ENCODE measurements at places on chromosomes 7 and 10.
A peak's percentile ranks its signal among the peaks of the same experiment; 100 is the strongest.

GRCh38 chr7:140035400-140036223, 27.1 kb downstream of the PARP12 start:
- DNase-seq, result no peak

GRCh38 chr7:139394540-139394939, 34.8 kb downstream of the LUC7L2 start:
- DNase-seq, result no peak

DNA sequence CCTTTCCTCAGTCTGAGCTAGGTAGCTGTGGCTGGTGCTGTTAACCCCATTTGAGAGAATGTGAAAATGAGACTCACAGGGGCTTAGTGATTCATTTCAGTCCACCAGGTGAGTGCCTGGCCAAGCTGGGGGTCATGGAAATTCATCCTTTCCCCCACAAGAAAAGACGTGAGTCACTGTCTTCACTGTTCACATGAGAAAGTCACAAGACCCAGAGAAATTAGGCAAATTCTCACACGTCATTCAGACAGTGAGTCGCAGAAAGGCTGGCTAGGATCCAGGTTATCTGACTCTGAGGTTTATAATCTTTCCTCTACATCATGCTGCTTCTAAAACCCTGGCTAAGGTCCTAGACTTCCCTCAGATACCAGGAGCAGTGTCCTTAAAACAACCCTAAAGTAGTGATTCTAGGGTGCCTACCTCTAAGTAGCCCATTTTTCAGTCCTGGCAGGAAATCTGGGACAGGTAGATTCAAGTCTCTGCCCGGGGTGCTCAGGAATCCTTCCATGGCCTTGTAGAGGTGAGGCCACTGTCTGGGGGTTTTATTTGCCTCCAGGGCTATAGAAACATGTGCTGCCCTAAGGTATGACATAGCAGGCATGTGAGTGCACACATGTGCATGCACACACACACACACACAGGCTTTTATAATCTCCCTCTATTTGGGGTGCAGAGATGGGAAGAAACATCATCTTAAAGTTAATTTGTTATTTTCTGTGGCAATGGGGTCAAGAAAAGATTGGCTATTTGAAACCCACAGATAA, 427.9 kb upstream of the CELF2 start:
- DNase-seq, result no peak

DNA sequence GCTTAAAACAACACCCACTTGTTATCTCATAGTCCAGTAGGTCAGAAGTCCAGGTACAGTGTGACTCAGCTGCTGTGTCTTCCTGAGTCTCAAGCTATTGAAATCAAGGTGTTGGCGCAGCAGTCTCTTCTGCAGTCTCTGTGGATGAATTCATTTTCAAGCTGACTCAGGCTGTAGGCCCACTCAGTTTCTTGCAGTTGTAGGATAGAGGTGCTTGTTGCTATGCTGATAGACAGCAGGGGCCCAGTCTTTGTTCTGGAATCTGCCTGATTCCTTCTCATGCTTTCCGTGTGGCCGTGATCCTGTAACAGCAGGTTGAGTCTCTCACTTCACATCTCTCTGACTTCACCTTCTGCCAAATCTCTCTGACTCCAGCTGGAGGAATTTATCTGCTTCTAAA, 400.4 kb upstream of the POM121L12 start:
- no peak for DNase-seq

DNA sequence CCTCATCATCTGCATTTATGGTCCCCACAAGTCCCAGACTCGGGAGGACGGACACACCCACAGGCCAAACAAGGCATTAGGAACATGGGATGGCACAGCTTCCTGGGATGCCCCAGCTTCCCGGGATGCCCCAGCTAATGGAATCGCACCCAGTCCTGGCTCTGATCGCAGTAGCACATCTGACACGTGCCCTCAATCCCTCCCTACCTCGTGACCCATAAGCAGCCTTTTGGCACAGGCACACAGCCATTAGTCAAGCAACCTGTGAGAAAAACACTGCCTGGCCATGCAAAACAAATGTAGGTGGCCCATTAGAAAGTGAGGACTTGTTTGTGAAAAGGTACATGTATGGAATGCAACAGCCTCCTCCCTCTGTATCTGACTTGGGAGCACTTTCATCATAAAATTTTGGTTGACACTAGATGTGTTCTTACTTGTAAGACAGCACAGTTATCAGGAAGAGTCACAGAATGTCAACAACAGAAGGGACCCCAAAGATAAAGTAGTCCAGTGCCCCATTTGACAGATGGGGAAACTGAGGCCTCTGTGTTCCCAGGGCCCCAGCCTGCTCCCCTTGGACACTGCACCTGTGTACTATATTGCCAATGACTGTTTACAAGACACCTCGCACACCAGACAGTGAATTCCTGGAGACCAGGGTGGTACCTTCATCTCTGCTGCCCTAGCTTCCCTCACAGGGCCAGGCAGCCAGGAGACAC, 34.4 kb downstream of the DLG5 start:
- no peak for DNase-seq

DNA sequence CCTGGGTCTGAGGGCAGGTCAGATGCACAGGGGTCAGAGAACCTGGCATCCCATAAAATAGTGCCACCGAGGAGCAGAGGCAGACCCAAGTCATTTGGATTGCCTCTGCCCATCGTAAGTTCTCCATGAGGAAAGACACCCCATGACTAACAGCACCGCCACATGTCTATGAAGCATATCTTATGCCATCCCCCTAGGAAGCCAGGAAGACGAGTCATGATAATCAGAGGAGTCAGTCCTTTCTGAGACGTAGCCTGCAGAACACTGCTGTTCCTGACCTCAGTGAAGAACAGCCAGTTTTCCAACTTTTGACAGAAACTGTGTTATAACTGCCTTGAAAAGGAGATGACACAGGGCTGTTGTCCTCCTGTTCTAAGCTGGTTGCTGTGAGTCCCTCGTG, 51.2 kb downstream of the INSYN2A start:
- no peak for DNase-seq

DNA sequence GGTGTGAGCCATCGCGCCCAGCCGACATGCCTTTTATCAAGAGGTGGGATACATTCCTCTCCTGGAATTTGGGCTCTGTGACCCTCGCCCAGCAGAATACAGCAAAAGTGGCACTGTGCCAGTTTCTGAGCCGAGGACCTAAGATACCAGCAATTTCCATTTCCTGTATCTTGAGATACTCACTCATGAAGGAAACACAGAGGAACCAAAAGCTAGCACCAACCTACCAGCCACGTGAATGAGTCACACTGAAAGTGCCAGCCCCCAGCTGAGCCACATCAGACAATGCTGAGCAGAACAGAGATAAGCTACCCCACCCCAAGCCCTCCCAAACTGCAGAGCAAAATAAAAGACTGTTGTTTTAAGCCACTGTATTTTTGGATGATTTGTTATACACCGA, 56.3 kb downstream of the CACUL1 start:
- peak; percentile 61 for DNase-seq

DNA sequence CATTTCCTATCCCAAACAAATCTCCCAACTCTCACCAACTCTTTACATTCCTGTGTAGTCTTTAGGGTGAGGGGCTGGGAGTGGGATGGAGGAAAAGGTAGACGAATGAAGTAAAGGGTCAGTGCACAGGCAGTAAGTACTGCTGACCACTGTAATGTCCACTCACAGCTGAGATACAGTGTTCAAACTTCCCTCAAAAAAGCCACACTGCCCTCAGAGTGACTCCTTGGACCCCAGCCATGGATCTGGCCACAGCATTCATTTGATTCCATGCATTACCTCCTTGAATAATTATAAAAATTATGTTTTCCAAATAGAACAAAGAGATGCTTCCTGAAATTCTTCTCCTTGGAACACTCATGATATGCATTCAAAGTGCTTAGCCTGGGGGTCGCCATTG, 19.8 kb upstream of the HIPK2 start:
- no peak for DNase-seq

DNA sequence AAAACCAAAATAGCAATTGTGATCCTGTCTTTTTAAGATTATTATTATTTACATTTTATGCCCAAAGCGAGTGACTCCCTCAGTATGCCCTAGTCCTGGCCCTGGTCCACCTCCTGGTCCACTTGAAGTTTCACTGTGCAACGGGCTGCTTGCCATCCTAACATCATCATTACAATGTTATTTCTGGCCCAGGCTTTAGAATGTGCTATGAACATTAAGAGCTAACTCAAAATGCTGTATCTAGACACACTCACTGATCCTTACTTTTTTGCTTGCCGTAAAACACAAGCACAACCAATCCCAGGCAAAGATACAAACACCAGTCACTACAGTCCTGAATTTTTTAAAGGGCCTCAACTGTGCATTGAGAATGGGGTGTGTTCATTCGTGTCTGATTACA, 38.4 kb downstream of the RHOBTB1 start:
- DNase-seq, result no peak

GRCh38 chr10:61951144-61951483, 49.6 kb downstream of the ARID5B start:
- DNase-seq, result no peak

DNA sequence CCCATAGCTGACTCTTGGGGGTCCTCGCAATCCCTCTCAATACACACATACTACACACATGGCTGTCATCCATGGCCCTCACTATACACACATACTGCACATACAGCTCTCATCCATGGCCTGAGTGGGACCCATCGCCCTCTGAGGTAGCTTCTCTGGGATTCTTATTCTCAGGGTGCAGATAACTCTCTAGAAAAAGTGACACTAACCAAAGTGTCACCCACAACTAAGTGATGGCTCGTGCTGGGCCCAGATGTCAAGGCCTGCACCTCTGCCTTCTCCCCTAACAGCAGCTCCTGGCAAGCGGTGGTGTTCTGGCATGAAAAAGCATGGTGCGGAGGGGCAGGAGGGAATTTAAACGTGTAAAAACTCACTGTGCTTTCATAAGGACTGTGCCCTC, 62.7 kb upstream of the ZPBP start:
- DNase-seq, result no peak

- no peak for DNase-seq
These were observed 359.5 kb upstream of the ANKRD30A start for GRCh38 chr10:36765782-36766414.

- no peak for DNase-seq
These were observed 88.9 kb upstream of the SEC61G start for GRCh38 chr7:54847921-54848320.

- DNase-seq, result no peak
These were observed 20.6 kb downstream of the KIN start for GRCh38 chr10:7767209-7767608.

DNA sequence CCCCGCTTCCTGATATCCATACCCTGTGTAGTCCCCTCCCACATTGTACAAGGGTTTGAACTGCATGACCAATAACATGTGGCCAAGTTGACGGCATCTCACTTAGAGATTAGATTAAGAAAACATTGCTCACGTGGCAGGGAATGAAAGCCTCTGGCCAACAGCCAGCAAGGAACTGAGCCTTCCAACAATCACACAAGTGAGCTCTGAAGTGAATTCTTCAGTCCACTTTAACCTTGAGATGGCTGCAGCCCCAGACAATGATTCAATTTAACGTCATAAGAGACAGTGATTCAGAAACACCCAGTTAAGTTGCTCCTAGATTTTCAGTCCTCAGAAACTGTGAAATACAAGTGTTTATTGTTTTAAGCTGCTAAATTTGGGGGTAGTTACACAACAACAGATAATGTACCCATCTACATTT, 165.9 kb upstream of the PLXNA4 start:
- DNase-seq, result no peak

DNA sequence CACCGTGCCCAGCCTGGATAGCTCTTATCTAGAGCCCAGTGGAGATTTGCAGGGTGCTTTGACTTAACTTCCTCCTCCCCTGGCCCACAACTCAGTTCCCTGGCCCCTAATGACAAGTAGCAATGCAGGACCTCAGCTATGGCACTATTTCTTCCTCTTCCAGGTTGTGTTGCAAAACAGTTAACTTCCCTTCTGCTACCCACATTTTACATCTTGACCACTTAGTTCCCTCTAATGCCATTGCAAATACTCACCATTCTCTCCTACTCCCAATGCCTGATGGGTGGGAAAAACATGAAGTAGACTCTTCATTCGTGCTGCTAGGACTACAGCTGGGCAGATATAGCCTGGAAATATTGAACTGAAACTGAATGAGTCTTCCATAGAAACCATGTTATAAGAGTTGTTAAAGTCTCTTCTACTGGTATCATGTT, 39.1 kb upstream of the FGL2 start:
- DNase-seq, result no peak

GRCh38 chr7:78959477-78959876, 494.0 kb downstream of the MAGI2 start:
- no peak for DNase-seq

- DNase-seq, result no peak
These were observed 81.8 kb downstream of the NT5C2 start for GRCh38 chr10:103111031-103111917.

DNA sequence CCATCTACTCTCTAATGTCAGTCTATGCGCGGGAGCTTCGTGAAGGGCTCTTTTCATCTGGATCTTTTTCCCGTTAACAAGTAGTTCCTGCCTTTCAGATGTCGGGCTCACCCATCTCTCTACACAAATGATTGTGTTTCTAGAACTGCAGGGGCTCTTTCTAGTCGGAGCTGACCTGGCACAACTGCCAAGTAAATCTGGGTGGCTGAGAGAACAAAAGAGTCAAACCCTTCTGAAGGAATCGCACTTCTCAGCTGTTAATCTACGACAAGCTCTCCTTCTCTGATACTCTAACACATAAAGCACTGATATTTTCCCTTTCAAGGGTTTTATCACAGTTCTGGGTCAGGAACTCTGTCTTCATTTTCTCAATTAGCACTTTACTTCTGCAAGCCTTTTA, 144.7 kb downstream of the NRP1 start:
- DNase-seq, result no peak

DNA sequence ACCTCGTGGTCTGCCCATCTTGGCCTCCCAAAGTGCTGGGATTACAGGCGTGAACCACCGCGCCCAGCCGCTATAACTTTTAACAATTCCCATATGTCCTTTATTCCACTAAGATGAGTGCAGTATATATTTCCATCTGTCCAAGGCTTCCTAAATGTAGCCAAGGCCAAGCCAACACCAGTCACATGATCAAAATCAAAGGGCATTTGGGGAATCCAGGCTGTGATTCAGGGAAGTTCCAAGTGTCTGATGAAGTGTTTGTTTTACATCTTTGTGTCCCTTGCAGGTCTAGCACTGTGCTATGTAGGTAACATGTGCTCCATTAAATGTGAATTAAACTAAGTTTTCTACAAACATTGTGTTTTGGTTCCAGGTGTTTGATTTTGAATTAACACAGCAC, 20.8 kb downstream of the AKR1E2 start:
- DNase-seq, result no peak

DNA sequence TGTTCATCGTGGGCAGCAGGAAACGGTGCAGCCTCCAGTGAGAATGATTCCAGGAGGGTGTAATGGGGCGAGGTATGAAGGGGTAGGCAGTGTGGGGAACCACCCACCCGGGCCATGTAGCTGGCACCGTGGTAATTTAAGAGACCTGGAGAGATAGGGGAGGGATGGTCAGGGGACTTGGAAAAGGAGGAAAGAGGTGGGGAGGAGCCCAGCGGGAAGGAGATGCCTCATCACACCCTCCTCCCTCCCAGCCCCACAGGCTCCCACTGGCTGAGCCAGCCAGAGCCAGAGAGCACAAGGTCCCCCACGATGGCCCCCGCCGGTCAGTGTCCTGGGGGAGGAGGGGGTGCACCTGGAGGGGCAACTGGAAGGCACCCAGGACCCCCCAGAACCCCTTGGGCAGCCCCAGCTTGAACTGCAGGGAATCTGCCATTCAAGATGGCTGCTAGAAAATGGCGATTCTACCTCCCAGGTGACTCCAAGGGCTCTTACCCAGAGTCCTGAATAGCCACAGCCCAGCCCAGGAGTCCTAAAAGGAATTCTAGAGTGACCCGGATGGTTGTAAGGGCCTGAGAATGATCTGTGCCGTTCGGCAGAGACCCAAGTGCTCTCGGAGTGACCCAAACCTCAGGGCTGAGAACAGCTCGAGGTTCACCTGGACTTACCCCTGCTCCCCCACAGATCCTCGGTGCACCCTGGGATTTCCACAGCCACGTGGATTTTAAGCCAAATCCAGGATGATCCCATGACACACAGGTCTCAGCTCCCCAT, 28.8 kb downstream of the CALML3 start:
- DNase-seq, result no peak

All from stimulated activated CD8-positive, alpha-beta memory T cell treated with anti-CD3 and anti-CD28 coated beads, Interleukin-4, amount 100 ng/mL, for 1 hour (primary cell).